Right atrium auricular region (tissue), 2 donors: ENCODE measurements at places on chromosomes 13 and 19.
A peak's percentile ranks its signal among the peaks of the same experiment; 100 is the strongest.

- DNase-seq = no peak
- H3K27me3 ChIP-seq = no peaks in the 10 kb centered on the region
- no peak overlapping the region for H3K4me3 ChIP-seq
- peaks cover 59% of the 10 kb centered on the region for H3K36me3 ChIP-seq
Observed at GRCh38 chr13:110636053-110636475, 20.7 kb downstream of the NAXD start.

GRCh38 chr13:40445557-40445990 lies 220.9 kb downstream of the FOXO1 start:
- no peaks in the 10 kb centered on the region for H3K36me3 ChIP-seq
- no peaks in the 10 kb centered on the region for H3K27me3 ChIP-seq
- H3K27ac ChIP-seq = no peak overlapping the region
- H3K4me3 ChIP-seq = no peak overlapping the region
- DNase-seq = peak; percentile 68

- peaks cover 83% of the 10 kb centered on the region for H3K36me3 ChIP-seq
- H3K4me1 ChIP-seq = no peaks in the 10 kb centered on the region
Observed at GRCh38 chr19:54154603-54155345, 4.7 kb downstream of the LENG1 start.

DNA sequence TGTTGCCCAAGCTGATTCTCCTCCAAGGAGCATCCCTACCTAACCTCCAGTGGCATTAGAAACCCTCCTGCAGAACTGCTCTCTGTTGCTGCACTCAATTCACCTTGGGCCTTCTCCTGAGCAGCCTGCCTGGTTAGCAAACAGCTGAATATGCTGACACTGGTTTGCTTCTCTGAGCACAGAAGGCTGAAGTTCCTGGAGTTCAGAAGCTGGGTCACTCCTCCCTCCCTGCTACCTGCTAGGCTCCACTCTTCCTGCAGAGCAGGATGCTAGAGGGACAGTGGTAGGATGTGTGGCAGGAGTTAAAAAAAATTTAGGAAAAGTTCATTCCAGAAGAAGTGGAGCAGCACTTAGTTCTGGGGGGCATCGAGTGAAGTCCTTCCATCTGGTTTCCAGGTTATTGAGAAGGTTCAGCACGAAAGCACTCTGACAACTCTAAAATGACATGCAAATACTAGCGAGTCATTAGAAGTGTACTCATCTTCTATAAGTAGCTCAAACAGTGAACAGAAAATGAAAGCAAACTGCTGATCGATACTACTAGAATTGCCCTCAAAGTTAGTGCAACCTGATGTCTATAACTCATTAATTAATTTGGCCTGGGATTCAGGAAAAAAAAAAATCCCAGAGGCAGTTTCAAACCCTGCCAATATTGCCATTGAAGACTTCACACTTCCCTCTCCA lies 293.7 kb downstream of the POU4F1 start:
- no peaks in the 10 kb centered on the region for H3K27me3 ChIP-seq
- no peaks in the 10 kb centered on the region for H3K4me1 ChIP-seq
- DNase-seq = no peak
- no peaks in the 10 kb centered on the region for H3K36me3 ChIP-seq

DNA sequence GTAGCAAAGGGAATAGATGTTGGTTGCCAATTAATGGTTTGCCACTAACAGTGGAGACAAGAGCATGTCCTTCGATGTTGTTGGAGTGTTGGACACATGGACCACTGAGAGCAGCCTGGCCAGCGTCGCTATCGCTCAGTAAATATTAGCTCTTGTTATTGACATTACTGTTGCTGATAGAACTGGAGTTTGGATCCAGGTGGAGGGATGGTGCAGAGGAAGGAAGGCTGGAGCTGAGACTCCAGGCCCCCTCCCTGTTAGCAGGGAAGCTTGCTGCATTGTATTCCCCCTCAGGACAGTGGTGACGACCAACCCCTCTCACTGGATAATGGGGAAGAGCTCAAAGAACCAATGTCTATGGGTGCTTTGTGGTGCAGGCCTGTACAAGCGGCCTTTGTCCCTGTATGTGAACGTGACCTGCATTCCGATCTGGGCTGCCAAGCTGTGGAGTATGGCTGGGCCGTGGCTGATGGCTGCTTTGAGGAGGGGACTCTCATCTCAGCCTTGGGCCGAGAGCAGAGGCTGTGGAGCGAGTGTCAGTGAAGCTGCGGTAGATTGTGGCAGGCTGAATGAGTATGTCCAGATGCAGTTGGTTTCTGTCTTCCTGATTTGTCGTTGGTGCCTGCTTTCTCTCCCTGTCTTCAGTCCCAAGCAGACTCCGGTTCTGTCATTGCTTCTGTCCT lies 7.0 kb downstream of the CLASRP start:
- H3K36me3 ChIP-seq = peaks cover 55% of the 10 kb centered on the region
- no peak for DNase-seq
- no peaks in the 10 kb centered on the region for H3K4me1 ChIP-seq
- H3K4me3 ChIP-seq = no peak overlapping the region
- no peaks in the 10 kb centered on the region for H3K27me3 ChIP-seq

GRCh38 chr13:82947683-82948082 lies 934.6 kb downstream of the SLITRK1 start:
- no peak overlapping the region for H3K27ac ChIP-seq
- no peak overlapping the region for H3K4me3 ChIP-seq
- no peak for DNase-seq
- no peaks in the 10 kb centered on the region for H3K27me3 ChIP-seq
- no peaks in the 10 kb centered on the region for H3K36me3 ChIP-seq

DNA sequence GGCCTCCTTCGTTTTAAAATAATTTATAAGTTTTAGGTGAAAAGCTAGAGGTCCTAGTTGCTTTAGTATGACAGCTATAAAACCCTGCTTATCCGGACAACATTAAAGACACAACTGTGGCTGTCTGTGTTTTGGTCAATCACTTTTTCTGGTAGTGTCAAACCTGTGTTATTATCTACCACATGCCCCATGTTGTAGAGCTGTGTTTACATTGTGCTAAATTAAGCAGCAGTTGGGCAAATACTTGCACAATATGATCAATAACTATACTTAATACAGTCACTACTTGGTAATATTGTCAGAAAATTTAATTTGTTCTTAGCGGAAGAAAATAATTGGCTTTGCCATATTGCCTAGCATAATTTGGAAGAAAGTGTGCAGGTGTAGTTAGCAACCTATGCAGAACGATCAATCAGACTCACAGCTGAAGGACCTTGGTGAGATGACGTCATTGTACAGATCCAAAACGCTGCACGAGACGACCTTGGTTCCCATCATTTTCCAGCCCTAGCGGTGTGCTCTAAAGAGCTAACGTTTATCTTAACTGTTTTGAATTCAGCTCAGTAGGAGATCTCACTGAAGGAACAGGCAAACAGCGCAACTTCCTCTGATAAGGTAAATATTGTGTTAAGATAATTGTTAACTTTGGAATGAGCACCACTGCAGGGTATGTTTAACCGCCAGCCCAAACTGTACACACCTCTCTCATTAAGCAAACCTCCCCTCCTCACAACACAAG lies 476.6 kb downstream of the IRS2 start:
- H3K4me3 ChIP-seq = no peak overlapping the region
- no peak for DNase-seq
- H3K4me1 ChIP-seq = no peaks in the 10 kb centered on the region
- no peaks in the 10 kb centered on the region for H3K36me3 ChIP-seq

- DNase-seq = no peak
- no peaks in the 10 kb centered on the region for H3K36me3 ChIP-seq
- no peaks in the 10 kb centered on the region for H3K27me3 ChIP-seq
- no peak overlapping the region for H3K4me3 ChIP-seq
Observed at GRCh38 chr13:110726726-110727125, 13.2 kb downstream of the ING1 start.

GRCh38 chr13:111177081-111177711 lies 62.1 kb downstream of the ARHGEF7 start:
- peak overlapping the region; percentile 77 for H3K27ac ChIP-seq
- H3K4me3 ChIP-seq = no peak overlapping the region
- no peaks in the 10 kb centered on the region for H3K36me3 ChIP-seq
- no peaks in the 10 kb centered on the region for H3K4me1 ChIP-seq
- H3K27me3 ChIP-seq = no peaks in the 10 kb centered on the region

- no peak for DNase-seq
- H3K27me3 ChIP-seq = no peaks in the 10 kb centered on the region
- H3K4me1 ChIP-seq = no peaks in the 10 kb centered on the region
- H3K4me3 ChIP-seq = no peak overlapping the region
- no peak overlapping the region for H3K27ac ChIP-seq
Observed at GRCh38 chr19:16233836-16234551, 36.3 kb downstream of the AP1M1 start.

GRCh38 chr13:37068962-37069361 lies 9.5 kb upstream of the SUPT20H start:
- H3K36me3 ChIP-seq = no peaks in the 10 kb centered on the region
- H3K27me3 ChIP-seq = no peaks in the 10 kb centered on the region
- H3K4me3 ChIP-seq = no peak overlapping the region
- H3K27ac ChIP-seq = no peak overlapping the region

- no peak overlapping the region for H3K27ac ChIP-seq
- H3K36me3 ChIP-seq = peaks cover 35% of the 10 kb centered on the region
- H3K4me1 ChIP-seq = peaks cover 42% of the 10 kb centered on the region
- H3K4me3 ChIP-seq = no peak overlapping the region
- DNase-seq = no peak
Observed at GRCh38 chr13:109764470-109765291, 21.7 kb downstream of the IRS2 start.

DNA sequence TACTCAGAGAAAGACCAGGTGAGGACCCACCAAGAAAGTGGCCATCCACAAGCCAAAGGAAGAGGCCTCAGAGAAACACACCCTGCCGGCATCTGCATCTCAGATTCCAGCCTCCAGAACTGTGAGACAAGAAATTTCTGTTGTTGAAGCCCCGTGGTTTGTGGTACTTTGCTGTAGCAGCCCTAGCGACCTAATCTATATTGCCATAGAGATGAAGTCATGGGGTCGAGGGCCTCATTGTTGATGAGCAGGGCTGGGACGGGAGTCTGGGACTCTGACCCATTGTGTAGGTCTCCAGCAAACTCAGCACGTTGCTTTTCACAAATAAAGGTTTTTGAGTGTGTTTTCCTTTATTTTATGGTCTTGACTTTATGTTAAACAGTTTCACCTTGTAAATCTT lies 174.9 kb downstream of the TNFSF13B start:
- no peak overlapping the region for H3K4me3 ChIP-seq
- no peaks in the 10 kb centered on the region for H3K4me1 ChIP-seq
- H3K36me3 ChIP-seq = no peaks in the 10 kb centered on the region
- no peak for DNase-seq

DNA sequence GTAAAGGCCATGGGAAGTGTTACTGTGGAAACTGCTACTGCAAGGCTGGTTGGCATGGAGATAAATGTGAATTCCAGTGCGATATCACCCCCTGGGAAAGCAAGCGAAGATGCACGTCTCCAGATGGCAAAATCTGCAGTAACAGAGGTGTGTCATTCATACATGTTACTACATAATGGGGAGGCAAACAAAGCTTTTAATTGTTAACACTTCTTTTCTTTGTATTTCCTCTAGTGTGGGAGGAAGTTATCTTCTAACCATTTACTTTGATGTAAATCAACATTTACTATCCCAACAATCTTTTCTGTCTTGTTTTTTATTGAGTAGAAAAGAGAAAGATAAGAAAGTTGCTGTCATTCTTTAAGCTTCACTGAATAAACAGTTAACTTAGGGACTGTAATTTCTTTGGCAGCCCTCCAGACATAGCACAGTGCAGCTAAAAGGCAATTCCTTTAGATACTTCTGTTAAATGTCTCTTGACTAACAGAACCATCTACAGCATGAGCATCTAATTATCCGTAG lies 126.9 kb downstream of the ITGBL1 start:
- no peak overlapping the region for H3K27ac ChIP-seq
- no peak for DNase-seq
- H3K36me3 ChIP-seq = no peaks in the 10 kb centered on the region
- no peaks in the 10 kb centered on the region for H3K4me1 ChIP-seq
- H3K4me3 ChIP-seq = no peak overlapping the region

DNA sequence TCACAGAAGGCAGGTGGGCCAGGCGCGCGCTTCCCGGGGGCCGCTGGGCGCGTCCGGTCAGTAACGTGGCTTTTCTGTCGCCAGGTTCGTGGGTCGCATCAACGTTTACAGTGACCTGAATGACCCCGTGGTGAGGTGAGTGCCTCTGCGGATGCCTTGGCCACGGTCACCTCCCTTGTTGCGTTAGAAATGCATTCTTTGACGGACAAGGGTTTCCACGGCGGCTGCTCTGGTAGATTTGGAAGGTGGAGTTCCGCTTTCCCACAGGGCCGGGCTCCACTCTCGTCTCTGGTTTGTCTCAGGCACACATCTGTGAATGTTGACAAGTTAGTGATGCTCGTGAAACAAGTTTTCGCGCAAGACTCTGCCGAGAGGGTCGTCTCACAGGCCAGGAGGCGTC lies 130.0 kb downstream of the ATP11A start:
- H3K4me3 ChIP-seq = no peak overlapping the region
- H3K4me1 ChIP-seq = no peaks in the 10 kb centered on the region
- peak; percentile 42 for DNase-seq
- H3K36me3 ChIP-seq = peaks cover 68% of the 10 kb centered on the region
